ENCODE measurements at places on chromosomes 11 and 22.

GRCh38 chr22:45321827-45322226 lies 12.1 kb downstream of the FAM118A start:
- no peak for DNase-seq

DNA sequence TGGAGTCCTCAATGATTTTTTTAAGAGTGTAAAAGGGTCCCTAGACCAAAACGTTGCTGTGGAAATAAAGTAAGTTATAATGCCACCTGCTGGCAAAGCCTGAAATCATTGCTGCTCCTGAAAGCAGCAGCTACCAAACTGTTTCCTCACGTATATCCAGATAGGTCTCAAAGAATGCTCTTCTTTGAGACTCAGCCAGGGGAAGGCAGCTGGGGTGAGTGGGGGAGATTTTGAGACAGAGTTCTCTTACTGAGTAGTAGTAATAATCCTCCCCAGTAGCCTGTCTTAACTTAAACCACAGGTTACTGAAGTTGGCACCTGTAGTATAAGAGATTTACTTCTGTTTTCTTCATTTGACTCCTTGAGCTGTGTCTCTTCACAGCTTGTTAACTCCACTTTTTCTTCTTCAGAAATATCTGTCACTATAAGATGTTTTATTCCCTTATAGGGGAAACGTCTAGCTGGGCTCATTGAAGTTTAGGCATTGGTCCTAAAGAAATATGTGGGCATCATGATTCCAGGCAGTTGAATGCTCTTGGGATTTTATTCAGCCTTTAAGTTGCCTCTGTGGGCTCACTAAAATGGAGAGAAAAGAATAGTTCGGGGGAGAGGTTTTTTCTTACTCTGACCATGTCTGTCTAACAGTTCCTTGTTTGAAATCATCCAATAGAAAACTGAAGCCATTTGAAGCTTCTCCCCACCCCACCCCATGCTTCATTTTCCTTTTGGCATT lies 77.9 kb downstream of the BTBD10 start:
- DNase-seq = peak; percentile 41

DNA sequence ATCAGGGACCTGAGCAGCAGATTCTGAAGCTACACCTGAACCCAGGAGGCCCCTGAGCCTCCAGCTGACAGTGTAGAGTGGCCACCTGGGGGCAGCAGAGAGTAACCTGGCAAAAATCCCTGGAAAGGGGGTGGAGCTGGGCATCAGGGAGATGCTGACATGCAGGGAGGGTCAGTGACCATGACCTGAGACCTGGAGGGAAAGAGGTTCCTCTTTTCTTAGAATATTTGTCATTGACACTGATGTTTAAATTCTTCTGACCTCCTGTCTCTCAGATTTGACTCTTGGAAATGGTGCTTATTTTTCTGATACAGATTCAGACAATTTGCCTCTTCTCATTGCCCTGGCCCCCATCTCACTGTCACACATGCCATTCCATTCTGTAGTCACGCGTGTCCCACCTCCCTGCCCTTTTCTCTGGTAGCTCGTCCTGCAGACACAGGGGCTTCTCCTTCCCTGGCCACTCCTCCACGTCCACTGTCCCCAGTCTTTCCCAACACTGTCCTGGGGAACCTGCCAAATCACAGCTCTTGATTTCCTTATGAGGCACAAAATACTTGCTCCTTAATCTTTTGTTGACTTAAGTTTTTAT lies 117.2 kb upstream of the IGLL5 start:
- DNase-seq = no peak

GRCh38 chr11:23405350-23405937 lies 545.2 kb upstream of the CCDC179 start:
- DNase-seq = no peak

GRCh38 chr11:118924591-118925585 lies 838 bp downstream of the BCL9L start:
- no peak for DNase-seq

DNA sequence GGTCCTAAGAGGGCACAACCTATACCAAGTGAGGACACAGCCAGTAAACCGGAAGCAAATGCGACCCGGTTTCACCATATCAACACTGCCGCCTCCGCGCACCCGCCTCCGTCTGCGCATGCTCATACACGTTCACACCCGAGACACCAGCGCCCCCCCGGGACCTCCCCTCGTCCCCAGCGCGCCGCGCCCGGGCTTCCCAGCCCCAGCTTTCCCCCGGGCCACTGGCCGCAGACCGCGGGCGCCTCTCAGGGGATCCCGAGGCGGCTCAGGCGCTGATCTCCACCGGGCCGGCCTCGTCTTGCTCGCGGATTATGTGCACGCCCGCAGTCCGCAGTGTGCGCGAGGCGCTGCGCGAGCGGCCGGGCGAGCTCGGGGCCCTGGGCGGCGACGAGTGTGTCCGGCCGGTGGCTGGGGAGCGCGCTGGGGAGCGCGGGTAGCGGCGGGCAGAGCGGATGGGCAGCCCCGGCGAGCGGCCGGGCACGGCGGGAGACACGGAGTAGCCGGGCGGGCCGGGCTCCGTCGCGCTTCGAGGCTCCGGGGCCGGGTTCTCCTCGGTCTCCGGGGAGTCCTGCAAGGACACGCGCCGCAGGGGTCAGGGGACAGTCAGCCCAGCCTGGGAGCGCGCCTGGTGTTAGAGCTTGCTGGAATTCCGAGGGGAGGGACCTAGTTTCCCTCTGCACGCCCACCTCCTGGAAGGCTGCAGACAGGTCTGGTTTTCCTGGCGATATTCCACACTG lies 2.0 kb downstream of the HEPN1 start:
- DNase-seq = no peak

GRCh38 chr11:47715082-47715669 lies at the start of gene AGBL2:
TSS of gene AGBL2 (minus strand) at chr11:47715369. CDS start at chr11:47714650, 719 bp downstream.
- peak; percentile 39 for DNase-seq

GRCh38 chr11:87315229-87315628 lies 277.5 kb downstream of the TMEM135 start:
- no peak for DNase-seq

GRCh38 chr11:129214710-129215295 lies 22.7 kb upstream of the ARHGAP32 start:
- no peak for DNase-seq

- no peak for DNase-seq
Observed at GRCh38 chr11:82261367-82261766, 472.3 kb downstream of the FAM181B start.

DNA sequence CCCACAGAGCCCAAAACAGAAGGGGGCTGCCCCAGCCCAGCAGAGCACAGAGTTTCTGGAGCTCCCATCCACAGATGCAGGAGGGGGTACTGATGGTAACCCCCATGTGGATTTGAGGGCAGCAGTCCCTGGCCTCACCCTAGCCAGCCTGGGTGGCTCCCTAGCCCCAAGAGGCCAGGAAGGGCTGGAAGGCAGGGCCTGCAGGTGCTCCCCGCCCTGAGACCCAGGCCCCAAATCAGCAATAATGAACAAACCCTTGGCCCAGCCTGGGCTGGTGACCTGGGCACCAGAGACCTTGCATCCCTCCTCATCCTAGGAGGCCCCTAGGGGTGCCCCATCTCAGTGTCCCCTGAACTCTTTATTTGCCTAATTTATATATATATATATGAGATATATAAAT lies 61.6 kb downstream of the MORC2 start:
- DNase-seq = no peak

- DNase-seq = no peak
Observed at GRCh38 chr11:23674866-23675265, 814.6 kb upstream of the CCDC179 start.

DNA sequence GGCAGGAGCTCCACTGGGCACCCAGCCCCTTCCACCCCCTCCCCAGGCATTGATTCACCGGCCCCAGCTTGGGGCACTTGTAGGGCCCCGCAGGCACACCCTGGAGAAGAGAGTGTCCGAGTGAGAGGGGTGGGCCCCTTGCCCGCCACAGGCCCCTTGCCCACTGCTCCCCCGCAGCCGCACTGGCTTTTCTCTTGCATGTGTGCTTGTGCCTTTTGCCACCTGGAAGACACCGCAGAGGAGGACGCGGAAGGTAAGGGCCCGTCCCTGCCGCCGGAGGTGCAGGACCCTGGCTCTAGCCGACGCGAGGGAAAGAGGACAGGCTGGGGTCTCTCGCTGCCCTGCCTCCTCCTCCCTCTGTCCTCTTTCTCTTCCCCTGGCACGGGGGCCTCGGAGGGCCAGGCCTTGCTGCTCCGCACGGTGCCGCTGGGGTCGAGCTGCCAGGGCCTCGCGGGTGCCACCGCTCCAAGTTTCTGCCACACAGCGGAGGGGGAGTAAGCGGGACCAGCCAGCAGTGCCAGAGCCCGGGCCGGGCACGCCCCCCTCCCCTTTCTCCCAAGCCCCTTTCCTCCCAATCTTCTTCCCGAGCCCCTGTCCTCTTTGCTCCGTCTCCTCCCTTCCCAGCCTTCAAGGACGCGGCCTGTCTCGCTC lies 9.5 kb downstream of the TNNT3 start:
- no peak for DNase-seq

DNA sequence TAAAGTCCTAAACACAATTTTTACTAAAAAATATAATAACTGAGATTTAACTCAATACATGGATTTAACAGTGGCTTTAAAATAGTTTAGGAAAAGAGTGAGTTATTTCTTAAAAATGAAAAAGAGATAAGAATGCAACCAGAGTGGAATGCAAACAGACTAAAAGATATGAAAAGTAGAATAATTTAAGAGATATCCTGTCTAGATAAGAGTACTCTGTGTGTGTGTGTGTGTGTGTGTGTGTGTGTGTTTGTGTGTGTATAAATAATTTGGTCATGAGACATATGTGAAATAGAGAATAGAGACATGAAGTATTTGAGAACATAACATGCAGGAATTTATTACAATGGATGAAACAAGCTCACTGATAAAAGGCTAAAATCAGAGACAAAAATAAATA lies 986.9 kb upstream of the CHORDC1 start:
- no peak for DNase-seq

- no peak for DNase-seq
Observed at GRCh38 chr11:63132985-63133775, 10.8 kb downstream of the SLC22A24 start.

GRCh38 chr11:85945788-85946187 lies 90.6 kb downstream of the CCDC83 start:
- no peak for DNase-seq

DNA sequence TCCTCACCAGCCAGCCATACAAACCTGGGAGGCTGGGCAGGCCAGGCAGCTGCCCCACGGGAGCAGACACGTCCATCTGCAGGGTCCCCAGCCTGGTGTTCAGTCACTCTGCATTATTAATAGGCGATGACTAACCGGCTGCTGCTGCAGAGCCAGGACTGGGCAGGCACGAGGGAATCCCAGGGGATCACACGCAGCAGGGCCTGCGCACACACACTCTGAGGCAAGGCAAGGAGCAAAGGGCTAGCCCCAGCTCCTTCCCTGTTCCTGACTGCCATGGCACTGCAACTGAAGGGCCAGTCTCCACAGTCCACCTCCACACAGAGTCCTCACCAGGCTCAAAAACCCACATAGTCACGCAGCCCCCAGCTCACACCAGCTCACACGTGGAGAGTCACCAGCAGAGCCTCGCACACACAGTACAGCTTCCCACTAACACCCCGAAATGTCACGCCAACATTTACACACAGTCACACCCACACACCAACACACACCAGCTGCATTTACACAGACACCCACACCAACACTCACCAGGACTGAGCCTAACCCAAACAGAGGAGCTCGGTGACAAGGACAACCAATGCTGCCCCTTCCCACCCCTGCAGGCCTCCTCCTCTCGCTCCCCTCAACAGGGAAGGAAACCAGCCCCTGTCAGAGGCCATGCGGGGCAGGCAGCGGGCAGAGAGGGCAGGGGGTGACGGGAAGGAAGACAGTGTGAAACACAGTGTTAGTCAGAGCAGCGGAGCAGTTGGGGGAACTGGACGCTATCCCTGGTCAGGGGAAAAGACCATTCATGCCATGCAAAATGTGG lies 47.3 kb downstream of the NRXN2 start:
- peak; percentile 90 for DNase-seq

DNA sequence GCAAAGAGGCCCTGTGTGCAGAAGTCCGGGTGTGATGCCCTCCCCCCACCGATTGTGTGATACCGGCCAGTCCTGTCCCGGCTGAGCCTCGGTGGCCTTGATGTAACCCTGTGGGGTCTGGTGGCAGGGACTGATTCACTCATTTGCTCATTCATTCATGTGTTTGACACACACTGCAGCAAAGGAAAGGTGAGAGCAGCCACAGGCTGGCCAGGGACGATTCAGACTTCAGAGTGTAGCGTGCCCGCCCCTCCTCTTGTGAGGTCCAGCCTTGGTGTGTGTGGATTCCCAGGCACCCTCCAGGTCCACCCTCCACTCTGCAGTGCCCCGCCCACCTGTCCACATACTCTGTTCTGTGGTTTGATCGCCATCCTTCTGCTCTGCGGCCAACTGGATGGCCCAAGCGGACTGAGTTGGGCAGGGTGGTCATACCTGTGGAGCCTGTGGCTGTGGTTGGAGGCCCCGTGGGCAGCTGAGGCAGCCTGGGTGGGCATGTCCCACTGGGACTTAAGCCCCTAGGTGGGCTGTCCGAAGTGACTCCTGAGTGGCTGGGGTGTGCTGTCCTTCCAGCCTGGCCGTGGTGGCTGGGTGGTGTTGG lies 58.0 kb upstream of the CCDC188 start:
- no peak for DNase-seq

- DNase-seq = no peak
Observed at GRCh38 chr22:47309476-47309875, 547.0 kb downstream of the TBC1D22A start.

DNA sequence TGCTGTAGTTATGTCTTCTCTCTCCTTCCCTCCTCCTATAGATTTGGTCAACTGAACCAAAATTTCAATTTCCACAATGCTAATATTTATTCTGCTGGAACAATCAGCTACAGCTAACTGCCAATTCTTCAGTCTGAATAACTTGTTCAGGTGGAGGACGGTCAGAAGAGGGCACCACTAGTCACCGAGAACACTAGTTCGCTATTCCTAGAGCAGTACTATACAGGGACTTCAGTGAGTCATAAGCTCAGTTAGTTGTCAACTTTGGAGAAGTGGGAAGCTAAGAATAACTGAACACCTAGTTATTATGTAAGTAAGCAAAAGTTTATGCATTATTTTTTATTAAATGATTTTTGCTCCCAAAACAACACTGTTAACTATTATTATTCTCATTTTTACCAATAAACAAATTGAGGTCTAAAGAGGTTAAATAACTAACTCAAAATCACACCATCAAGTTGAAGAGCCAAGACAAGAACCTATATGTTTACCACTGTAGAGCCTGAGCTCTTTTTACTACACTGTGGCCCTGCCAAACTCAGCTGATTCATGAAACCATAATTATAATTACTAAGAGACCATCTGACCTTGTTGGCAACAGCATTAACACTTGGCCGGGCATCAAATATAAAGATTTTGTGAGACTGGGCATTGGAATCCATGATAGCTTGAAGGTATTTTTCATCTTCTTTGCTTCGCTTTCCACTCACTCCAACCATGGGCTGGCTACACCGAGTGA lies 59.0 kb downstream of the CEP57 start:
- DNase-seq = peak; percentile 78

- DNase-seq = peak; percentile 45
Observed at GRCh38 chr11:119615003-119615881, 113.8 kb downstream of the NECTIN1 start.

- DNase-seq = no peak
Observed at GRCh38 chr11:76663486-76663810, 7.1 kb downstream of the LRRC32 start.

DNA sequence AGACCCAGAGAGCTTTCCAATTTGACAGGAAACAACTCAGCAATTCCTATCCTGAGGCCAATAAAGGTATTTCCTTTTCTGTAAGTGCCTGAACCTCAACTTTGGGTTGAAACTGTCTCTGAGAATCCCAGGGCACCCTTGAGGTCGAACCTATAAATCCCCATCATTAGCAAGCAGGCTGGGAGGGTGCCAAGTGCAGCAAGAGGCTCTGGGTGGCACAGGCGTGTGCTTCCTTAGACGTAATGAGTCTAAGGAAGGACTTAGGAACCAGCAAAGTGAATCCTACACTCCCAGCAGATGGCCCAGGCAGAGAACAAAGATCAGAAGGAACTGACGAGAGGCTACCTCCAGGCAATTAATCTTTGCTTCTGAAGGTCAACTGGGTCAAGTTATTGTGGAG lies 234.3 kb upstream of the NARS2 start:
- DNase-seq = no peak

All from stromal cell of bone marrow (primary cell).